HuH-7.5 (cell line): ENCODE measurements at places on chromosomes 13 and 19.
A peak's percentile ranks its signal among the peaks of the same experiment; 100 is the strongest.

GRCh38 chr19:993831-994393, 6.3 kb upstream of the GRIN3B start:
- DNase-seq, result no peak

DNA sequence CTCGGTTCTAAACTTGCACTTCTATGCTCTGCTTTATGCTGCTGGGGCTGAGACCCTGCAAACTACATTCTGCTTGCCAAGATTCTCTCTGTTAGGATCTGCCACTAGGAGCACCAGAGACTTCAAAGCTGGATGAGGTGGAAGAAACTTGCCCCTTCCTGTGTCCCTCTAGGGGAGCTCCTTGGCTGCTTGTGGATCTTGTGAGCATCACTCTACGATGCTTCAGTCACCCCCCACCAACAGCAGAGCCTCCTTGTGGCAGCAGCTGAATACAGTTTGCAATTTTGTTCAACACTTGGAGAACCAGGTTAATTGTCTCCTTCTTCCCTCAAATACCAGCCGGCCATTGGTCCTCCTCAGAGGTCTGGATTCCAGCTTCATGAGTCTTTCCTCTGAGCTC, 310.6 kb downstream of the FGF14 start:
- DNase-seq, result no peak

DNA sequence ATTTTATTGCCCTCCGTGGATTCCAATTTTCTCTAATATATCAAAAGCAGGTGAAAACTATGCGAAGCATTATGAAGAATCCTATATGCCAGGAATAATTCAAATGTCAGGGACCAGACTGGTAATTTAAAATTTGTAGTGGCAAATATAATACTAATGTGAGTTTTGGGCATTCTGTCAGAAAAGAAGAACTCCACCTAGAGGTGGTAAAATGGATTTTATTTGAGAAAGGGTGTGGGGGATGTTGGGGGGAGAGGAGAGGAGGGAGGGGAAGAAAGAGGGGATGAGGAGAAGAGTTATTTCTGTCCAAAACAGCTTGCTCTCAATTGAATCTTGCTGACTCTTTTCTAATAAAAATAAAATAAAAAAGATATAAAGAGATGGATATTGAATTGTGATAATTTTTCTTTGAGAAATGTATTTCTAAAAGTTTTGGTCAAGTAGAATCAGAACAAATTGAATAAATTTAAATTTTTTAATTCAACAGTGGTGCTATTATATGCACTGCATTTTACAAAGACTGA, 929.3 kb upstream of the SLITRK5 start:
- DNase-seq, result no peak

- DNase-seq, result no peak
Measured at GRCh38 chr13:112715715-112716460, 26.1 kb downstream of the ATP11A start.

- DNase-seq, result no peak
Measured at GRCh38 chr13:78759704-78760103, 100.7 kb upstream of the OBI1 start.

GRCh38 chr13:104006625-104007075, 940.4 kb upstream of the SLC10A2 start:
- no peak for DNase-seq

DNA sequence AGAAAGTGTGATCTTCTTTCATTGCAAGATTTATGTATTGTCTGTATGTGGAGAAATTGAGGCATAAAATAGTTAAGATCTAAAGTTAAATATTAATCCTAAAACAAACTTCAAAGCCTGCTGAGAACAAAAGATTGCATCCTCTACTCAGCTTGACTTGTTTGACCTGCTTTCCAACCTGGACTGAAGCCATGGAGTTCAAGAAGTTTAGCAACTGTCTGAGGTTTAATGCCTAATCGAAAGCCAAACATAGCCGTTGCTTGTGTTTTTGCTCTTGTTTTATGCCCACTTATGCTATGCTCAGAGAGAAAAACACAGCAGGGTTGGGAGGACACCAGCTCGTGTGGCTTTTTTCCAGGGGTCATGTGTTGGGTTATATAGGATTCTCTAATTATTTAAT, 135.6 kb downstream of the NUFIP1 start:
- DNase-seq, result peak; percentile 25

DNA sequence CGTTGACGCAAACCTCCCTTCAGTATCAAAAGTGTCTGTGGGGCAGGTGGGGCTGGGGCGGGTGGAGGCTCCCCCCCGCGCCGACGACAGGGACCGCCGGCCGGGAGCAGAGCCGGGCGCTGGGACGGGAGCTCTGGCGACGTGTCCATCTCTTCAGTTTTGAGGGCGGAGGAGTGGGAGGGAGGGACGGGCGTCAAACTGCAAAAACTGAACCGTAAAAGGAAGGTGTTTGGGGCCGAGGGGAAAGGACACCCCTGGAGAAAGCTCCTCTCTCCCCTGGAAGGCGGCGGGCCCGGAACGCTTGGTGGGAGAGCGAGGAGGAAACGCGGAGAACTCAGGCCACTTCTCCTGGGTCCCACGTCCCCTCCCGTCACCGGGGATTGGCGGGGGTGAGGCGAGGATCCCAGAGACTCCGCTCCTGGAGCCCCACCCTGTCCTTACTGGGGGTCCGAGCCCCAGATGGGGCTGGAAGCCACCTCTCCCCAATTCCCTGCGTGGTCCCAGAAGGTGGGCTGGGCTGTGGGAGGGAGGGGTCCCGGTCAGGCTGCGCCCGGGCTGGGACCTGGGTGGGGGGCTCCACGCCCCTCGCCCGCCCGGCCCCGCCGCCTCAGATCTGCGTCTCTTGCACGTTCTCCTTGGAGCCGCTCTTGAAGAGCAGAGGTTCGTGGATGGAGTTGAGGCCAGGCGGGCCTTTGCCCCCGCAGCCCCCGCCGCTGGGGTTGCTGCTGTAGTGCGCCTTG, 3.4 kb upstream of the ASPDH start:
- no peak for DNase-seq

DNA sequence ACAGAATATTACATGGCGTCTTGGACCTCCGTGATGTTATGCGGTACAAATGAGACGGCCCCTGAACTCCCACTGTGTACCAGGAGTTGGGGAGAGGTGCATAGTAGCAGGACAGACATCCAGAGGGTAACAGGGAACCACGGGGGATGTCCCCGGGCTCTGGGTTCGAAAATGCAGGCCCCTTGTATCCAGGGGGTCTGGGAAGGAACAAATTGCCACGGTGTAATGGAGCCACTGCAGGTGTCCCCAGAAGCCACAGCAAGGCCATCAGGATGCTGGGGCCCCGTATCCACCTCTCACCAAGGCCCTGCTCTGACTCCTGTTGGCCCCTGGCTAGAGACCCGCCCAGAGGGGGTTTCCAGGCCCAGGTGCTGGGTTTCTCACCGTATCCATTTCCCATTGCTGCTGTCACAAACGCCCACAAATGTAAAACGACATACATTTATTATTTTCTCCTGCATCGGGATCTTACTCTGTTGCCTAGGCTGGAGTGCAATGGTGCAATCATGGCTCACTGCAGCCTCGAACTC, 77.8 kb downstream of the INSR start:
- DNase-seq, result no peak

- DNase-seq, result no peak
Measured at GRCh38 chr19:46197314-46198070, 32.0 kb upstream of the IGFL1 start.

DNA sequence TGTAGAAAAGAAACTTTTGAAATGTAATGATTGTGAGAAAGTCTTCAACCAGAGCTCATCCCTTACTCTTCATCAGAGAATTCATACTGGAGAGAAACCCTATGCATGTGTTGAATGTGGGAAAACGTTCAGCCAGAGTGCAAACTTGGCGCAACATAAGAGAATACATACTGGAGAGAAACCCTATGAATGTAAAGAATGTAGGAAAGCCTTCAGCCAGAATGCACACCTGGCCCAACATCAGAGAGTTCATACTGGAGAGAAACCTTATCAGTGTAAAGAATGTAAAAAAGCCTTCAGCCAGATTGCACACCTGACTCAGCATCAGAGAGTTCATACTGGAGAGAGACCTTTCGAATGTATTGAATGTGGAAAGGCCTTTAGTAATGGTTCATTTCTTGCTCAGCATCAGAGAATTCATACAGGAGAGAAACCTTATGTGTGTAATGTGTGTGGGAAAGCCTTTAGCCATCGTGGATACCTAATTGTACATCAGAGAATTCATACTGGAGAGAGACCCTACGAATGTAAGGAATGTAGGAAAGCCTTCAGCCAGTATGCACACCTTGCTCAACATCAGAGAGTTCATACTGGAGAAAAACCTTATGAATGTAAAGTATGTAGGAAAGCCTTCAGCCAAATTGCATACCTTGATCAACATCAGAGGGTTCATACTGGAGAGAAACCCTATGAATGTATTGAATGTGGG, 19.3 kb downstream of the ZNF583 start:
- DNase-seq, result no peak

- no peak for DNase-seq
Measured at GRCh38 chr13:83955011-83955410, 72.7 kb upstream of the SLITRK1 start.

DNA sequence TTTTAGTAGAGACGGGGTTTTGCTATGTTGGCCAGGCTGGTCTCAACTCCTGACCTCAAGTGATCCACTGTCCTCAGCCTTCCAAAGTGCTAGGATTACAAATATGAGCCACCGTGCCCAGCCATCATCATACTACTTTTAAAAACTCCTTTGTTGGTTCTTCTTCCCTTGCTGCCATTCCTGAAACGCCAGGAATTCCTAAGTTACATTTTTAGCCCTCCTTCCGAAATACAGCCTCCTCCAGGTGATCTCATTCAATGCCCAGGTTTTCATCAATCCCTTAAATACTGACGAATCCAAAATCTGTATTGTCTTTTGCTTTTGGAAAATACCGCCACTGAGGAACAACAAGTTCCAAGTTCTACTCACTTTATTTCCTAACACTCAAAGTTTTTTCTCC, 25.3 kb upstream of the EBPL start:
- DNase-seq, result no peak

DNA sequence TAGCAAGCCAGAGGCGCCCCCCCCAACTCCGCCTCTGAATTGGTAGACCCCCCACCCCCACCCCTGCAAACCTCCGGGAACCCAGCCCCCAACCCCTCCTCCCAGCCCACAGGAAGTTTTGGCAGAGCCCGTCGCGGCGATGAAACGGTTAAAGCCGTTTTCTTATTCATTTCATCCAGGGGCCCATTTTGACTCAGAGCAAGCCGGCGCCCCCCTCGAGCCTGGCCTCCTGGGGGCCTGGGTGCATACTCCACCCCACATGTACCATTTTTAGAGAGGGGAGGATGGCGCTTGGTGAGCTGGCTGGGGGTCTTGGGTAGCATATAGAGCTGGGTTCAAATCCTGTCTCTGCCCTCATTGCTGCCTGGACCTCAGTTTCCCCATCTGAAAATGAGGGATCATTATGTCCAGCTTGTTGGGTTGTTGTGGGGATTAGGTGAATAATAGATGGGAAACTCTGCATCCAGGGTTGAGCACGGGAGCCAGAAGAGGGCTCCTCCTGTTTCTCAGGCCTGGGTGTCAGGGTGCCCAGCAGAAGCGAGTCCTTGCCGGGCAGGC, 7.9 kb upstream of the JUNB start:
- no peak for DNase-seq

- no peak for DNase-seq
Measured at GRCh38 chr19:42270346-42271044, 1.4 kb downstream of the CIC start.

DNA sequence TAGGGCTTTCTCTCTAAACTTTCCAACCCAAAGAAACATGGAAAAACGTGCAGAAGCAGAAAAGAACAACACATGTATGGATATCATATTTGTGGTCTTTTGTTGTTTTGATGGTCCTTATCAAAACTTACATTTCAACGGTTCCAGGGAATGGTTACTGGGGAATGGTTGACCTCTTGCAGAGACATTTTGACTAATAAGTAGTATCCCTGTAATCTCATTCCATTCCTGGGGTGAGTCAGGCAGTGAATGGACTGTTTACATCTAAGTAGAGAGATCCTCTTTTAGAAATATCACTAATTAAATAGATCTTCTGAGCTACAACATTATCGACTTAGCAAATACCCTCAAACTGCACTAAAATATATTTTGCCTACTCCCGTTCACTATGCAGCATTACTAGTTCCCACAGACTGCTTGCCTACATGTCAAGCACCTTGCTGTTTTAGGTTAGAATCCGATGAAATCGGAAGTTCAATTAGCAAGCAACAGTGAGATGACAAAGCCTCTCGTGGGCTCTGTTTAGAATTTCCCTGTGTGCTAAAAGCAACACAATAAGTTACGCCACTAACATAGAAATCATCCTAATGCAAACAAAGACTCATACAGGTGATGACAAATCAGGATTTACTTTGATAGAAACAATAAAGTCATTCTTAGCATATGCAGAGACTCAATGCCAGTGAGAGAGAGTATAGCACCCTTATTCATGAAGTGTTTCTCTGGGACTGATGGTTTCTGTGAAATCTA, 797.7 kb upstream of the ARGLU1 start:
- DNase-seq, result no peak

DNA sequence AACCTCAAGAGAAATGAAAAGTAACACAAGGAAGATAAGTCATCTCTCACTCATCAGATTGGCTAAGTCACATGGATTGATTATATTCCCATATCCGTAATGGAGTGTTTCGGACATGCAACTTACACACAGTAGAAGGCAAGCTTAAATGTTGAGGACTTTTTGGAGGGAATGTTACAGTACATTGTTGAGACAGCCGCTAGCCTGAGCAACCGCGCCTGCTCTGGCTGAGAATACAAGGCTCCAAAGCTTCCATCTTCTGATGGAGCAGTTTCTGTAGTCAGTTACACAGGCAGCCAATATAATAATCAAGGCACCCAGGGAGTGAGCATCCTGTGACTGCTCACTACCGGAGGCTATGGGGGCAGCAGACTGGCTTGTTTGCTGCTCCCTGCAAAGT, 1.0 kb upstream of the CRYL1 start:
- DNase-seq, result no peak

GRCh38 chr19:28281676-28282075, 931.3 kb downstream of the UQCRFS1 start:
- no peak for DNase-seq

GRCh38 chr19:401866-402511, 7.0 kb downstream of the C2CD4C start:
- DNase-seq, result no peak

DNA sequence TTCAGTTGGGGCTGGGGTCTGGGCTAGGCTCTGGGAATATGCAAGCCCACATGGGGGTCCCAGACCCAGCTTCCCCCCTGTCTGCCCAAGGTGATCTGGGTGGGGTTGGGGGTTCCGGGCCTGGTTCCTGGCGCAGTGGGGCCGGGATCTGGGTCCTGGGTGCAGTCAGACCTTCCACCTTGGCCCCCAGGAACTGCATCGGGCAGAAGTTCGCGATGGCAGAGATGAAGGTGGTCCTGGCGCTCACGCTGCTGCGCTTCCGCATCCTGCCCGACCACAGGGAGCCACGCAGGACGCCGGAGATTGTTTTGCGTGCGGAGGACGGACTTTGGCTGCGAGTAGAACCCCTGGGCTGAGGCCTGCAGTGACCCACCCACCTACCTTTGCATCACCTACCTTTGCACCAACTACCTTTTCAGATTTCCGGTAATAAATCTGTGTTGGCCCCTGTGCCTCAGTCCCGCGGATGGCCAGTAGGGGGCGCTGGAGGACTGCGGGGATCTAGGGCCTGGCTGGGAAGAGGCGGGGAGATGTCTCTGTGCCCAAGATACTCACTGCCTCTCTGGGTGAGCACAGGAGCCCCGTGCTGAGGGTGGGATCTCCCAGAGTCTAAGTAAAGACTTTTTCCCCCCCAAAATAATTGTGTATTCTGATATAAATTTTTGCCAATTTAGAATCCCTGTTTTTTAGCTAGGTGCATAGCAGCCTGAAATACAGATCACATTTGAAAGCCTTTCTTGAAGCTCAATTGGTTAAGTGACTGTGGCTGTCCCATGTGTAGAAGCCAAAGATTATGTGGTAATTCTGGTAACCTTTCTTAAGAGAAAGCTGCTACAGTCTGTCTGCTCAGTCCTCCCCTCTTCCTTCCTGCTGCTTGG, 11.5 kb upstream of the CYP4F3 start:
- DNase-seq, result peak; percentile 74
